ENCODE measurements at places on chromosomes 3 and 15. TPM values are rescaled to one million over a fixed set of nuclear protein-coding genes. Genes with fewer than 3 reads are reported as not detected.

DNA sequence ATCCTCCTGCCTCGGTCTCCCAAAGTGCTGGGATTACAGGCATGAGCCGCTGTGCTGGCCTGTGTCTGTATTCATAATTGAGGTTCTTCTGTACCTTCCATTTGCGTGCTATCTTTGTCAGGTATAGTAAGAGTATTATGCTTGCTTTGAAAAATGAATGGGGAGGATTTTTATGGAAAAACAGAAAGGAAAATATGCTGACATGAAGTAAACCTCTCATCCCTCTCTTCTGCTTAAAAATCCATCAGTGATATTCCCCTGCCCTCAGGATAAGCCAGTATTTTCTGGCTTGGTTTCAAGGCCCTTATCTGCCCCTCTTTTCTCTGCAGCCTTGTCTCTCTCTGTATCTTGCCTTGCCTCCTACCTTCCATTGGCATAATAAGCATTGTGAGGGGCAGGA, 80.7 kb downstream of the NR1D2 start:
- no peak for DNase-seq

- DNase-seq: no peak
Measured at GRCh38 chr3:179181021-179181472, 32.9 kb downstream of the PIK3CA start.

DNA sequence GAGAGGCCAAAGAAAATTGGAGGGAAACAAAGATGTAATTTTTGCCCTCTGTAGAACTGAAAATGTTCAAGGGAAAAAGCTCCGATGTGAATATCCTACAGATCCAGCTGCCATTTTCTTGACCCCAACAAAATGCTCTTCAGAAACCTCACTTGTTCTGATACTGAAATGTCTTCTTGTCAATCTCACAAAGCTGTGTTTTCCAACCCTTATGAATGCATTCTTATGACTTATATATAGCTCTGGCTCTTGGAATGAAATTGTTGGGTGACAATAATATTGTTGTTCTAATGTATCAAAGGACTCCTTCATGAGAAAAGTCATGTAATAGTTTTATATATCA, 157.1 kb upstream of the TGFBR2 start:
- DNase-seq: no peak

GRCh38 chr3:30667280-30667651, 60.9 kb downstream of the TGFBR2 start:
- no peak for DNase-seq

- no peak for DNase-seq
Measured at GRCh38 chr3:102123590-102124190, 274.4 kb downstream of the NFKBIZ start.

DNA sequence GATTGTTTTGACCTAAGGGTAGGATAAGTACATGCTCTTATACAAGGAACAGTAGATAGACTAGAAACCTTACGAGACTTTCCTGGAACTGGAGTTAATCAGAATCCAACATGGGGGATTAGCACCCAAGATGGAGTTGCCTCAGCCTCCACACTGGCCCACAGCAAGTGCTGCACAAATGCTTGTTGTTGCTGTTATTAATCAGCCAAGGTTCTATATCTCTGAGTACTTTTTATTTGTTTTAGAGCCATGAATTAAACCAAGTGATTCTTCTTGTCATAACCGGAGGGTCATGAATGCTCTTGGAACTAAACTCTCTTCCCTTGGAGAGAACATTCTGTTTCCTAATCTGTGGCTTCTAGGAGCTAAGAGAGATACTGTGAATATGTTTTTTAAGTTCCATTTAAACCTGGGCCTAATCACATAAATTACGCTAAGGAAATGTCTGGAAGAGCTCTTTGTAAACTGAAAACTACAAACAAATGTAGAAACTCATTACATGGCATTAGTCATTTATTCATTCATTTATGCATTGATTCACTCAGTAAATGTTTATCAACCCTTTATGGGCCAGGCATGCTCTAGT, 5.7 kb upstream of the IL16 start:
- DNase-seq: no peak

DNA sequence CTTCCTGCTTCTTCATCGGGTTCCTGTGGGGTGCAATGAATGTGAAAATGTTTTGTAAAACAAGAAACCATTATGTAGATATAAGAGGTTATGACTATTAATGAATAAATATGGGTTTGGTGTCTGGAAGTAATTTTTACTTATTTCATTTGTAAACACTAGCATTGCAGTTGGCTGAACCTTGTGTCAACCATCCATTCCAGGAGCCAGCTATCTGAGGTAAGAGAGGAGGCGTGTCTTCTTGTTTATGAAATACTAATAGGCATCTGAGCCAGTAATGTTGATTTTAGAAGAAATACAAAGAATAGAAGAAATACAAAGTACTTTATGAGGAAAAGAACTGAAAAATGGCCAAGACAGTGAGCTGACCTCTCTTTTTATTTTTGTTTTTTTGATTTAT, 187.5 kb downstream of the LPP start:
- DNase-seq: no peak

GRCh38 chr15:69604072-69604411, 151.4 kb downstream of the RPLP1 start:
- no peak for DNase-seq

DNA sequence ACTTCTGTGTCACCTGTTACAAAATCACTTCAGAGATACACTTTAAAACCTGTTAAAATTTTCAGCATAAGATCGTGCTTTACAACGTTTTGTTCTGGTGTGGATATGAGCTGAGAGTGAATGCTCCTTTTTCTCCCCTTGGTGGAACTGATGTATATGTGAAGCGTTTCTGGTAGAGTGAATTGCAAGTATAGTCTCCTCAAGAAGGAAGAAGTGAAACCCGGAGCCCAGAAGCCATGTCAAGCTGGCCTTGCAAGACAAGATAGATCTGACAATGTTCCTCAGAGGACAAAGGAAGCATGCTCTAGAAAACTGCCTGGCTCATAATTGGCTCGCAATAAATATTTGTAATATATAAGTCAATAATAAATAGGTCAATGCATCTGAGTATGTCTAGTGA, 23.6 kb downstream of the SERPINI2 start:
- DNase-seq: no peak

GRCh38 chr3:53863145-53863544, 16.8 kb downstream of the IL17RB start:
- DNase-seq: no peak

DNA sequence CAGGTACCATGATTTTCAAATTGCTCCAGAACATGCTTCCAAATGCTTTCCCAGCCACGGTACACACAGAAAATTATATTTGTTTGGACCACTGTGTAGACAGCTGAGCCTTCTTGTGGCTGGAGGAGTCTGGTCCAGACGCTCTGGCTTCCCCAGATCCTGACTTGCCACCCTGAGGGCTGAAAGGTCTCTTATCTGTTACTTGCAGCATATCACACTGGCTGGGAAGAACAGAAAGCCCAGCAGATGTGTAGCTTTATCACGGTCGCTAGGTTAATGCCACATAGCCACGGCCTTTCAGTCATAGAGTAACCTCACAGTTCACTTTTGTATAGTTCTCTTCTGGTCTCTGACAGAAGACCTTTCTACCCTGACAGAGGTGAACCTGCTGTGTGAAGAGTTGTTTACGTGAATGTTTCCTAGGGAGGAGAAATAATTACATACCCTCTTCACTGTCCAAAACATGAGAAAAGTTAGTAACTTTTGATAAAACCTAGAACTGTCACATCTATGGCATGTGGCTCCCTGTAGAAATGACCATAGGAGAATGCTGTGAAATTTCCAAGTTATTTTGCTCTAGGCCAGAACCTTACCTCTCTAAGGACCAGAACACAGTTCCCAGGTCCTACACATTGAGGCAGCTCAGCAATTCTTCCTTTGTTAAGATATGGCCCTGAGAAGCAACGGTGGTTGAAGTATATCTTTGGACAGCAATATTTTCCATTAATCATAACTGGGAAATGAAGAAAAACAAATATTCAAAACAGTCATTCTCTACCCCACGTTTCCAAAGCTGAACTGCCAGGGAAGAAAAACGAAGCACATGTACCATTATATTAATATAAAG, 15.8 kb upstream of the STIMATE start:
- DNase-seq: no peak

DNA sequence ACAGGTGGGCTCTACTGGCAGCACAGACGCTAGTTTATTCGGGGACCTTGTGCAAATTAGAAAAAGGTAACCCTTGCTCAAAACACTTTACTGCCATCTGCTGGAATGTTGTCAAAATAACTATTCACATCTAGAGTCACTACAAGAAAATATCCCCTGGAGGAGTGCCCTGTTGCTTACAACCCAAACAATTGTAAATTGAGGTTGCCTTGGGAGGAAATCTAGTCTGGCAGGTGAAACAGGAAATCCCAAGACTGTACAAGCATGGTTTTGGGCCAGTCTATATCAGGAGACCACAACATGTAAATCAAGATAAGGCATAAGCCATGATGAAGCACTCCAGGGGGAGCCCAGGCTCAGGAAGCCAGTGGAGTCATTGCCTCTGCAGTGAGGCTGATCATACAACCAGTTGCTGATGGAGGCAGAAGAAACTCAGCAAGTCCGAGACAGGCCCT, 136.8 kb upstream of the ACP3 start:
- DNase-seq: no peak

DNA sequence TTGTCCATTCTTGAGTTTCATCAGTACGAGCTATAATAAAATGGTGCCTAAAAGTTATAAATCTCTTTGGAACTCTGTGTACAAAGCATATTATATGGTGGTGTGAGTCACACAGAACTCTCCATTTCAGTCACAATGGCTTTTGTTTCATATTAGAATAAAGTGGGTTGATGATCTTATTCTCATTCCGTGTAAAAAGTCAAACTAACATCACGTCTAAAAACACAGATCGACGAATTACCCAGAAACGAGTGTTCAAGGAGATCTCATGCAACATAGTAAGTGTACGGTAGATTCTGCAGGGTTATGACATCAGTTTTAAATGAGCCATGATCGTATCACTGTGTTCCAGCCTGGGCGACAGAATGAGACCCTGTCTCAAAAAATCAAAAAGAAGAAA, 122.4 kb downstream of the FOXP1 start:
- DNase-seq: no peak

- DNase-seq: no peak
Measured at GRCh38 chr3:6351752-6352151, 509.2 kb upstream of the GRM7 start.

GRCh38 chr15:26115229-26115943, 252.3 kb upstream of the ATP10A start:
- no peak for DNase-seq

GRCh38 chr15:27582726-27583410, 516.2 kb downstream of the OCA2 start:
- no peak for DNase-seq

DNA sequence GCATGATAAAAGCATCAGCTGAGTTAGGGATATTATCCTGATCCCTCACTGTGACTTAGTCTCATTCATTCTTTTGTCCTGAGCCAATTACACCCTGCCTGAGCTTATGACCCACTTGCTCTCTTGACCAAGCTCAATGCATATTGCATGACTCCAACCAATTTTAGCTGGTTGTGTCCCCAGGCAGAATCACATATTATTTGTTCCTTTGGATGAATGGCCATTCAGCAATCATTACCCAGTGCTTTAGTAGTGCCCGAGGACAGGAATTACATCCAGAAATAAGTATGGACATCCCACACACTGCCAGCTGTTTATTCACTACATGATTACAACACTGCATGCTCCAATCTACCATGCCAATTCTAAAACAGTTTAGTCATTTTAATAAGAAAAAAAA, 322.5 kb downstream of the ZBBX start:
- no peak for DNase-seq

DNA sequence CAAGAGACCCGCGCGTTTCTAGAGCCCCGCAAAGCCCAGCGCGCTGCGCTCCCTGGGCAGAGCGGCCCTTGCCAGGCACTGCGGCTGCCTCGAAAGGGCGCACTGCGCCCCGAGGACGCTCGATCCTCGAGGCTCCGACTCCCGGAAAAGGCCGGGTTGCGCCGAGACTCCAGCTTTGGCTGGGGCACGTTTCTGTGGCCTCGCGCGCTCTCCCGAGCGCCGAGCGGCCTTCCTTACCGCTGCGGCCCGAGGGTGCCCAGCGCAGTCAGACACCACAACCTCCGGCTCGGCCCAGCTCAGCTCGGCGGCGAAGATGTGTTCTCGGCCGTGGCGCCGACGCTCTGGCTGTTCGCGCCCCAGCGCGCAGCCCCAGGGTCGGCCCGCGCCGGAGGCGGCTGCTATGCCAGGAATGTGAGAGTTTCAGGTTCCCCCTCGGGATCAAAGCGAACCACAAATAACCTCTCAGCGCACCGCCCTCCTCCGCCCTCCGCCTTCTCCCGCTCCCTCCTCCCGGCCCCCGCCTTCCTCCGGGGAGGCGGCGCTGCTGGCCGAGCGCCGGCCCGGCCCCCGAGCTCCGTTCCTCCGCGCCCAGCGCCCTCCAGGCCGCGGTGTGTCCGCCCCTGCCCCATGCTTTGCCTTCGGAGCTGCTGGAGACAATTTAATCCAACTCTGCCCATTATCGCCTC, at the start of gene AMOTL2:
TSS of gene AMOTL2 (minus strand) at position 343 of the 686 bp plus-strand sequence. CDS start 3,014 bp downstream, outside the sequence.
- DNase-seq: peak; percentile 45

GRCh38 chr15:35139822-35140221, 54.7 kb upstream of the NANOGP8 start:
- no peak for DNase-seq

GRCh38 chr3:66052721-66053549, 14.2 kb upstream of the MAGI1 start:
- no peak for DNase-seq

- no peak for DNase-seq
Measured at GRCh38 chr15:67915461-67916374, 75.9 kb upstream of the RNU6-1 start.

- no peak for DNase-seq
Measured at GRCh38 chr15:67501836-67502461, 19.0 kb upstream of the C15orf61 start.

GRCh38 chr3:161263057-161263456, 41.9 kb downstream of the NMD3 start:
- DNase-seq: no peak

DNA sequence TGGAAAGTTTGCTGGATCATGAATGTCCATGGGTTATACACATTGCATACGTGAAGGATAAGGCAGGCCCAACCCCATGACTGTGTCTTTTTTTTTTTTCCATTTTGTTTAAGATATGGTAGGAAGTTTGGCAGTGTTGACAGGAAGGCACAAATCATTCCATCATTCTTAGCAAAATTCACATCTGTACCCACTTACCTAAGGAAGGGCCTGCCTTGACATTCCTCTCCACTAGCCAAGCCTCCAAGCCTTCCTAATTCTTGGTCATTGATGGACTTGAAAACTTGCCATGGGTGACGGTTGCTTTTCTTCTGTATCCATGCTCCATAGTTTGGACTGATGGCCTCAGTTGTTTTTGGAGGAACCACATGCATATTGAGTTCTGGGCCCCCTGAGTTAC, 54.4 kb downstream of the ARNT2 start:
- DNase-seq: no peak

- DNase-seq: no peak
Measured at GRCh38 chr3:194929578-194929960, 243.9 kb downstream of the FAM43A start.

- DNase-seq: no peak
Measured at GRCh38 chr15:86849558-86850285, 770.1 kb downstream of the AGBL1 start.

The INTS14 gene
- total RNA-seq: 42.8 TPM

The ALDH1A2 gene
- total RNA-seq: 0.86 TPM

The TTC21A gene
- 4.5 TPM for total RNA-seq

The RRP9 gene
- total RNA-seq: 19.2 TPM

The SLC49A4 gene
- 3.4 TPM for total RNA-seq

The TUSC2 gene
- 20.8 TPM for total RNA-seq

The SLC7A14 gene
- total RNA-seq: not detected

The XCR1 gene
- not detected for total RNA-seq

Data from activated naive CD8-positive, alpha-beta T cell treated with anti-CD3 and anti-CD28 coated beads, Interleukin-2, amount 10 ng/mL, durations not matched to agents 7 days and 5 days (primary cell).